ENCODE measurements at places on chromosomes 6 and 20.

DNA sequence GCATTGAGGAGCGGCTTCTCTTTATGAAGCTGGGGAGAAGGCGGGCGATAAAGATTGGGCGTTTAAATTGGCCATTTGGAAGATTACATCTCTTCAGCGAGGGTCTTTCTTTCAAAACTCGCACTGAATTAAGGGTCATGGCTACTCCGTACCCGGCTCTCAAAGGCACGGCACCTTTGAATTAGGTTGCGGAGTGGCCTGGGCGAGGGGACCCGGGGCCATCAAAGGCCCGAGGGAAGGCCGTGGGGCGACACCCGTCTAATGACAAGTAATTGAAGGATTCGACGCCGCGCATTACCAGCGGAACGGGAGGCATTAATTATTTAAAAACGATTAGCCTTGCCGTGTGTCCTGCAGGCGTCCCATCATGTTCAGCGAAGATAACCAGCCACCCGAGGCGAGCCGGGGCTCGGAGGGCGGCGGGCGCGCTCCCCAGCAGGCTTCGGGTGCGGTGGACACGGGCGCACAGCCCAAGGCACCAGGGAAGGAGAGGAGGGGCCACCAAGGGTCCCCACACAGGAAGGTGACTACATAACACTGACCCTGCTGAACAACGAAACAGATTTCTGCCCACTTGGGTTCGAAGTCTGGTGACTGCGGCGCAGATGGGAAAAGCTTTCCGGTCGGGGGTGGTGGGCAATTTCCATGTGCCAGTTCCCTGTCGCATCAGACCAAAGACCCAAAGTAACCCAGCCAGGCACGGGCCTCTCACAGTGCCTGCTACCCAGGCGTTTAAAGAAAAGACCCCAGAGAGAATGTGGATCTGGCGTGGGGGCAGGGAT is 7.4 kb downstream of the FOXA2 start:
- DNase-seq, result no peak

GRCh38 chr6:34583461-34583860 is 27.3 kb upstream of the SPDEF start:
- no peak for DNase-seq

- no peak for DNase-seq
Observed at GRCh38 chr6:127918506-127919427, 17.9 kb upstream of the THEMIS start.

GRCh38 chr6:145028144-145028818 is 707.0 kb downstream of the EPM2A start:
- DNase-seq, result peak; percentile 71

- DNase-seq, result peak; percentile 61
Observed at GRCh38 chr6:16322666-16323312, 84.4 kb downstream of the GMPR start.
